ENCODE measurements at places on chromosomes 13 and 19.

GRCh38 chr13:29801737-29802305 is 48.6 kb downstream of the UBL3 start:
- no peak for DNase-seq

DNA sequence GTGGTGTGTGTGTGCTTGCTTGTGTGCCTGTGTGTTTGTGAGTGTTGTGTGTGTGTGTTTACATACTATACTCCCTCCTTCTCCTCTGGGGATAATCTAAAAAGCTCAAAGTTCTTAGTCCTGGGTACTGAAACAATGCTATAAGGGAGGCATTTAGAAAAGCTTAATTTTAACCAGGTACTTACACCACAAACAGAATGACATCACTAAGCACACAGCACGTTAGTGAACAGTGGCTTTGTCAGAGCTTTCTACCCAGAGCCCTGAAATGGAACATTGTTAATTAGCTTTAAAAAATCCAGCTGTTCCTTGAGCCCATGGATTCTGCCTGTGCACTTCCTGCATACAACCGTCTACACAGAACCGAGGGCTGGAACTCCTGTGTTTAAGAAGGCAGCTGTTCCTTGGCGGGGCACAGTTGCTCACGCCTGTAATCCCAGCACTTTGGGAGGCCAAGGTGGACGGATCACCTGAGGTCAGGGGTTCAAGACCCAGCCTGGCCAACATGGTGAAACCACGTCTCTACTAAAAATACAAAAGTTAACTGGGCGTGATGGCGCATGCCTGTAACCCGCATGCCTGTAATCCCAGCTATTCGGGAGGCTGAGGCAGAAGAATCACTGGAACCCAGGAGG is 69.6 kb upstream of the RNF113B start:
- no peak for DNase-seq

DNA sequence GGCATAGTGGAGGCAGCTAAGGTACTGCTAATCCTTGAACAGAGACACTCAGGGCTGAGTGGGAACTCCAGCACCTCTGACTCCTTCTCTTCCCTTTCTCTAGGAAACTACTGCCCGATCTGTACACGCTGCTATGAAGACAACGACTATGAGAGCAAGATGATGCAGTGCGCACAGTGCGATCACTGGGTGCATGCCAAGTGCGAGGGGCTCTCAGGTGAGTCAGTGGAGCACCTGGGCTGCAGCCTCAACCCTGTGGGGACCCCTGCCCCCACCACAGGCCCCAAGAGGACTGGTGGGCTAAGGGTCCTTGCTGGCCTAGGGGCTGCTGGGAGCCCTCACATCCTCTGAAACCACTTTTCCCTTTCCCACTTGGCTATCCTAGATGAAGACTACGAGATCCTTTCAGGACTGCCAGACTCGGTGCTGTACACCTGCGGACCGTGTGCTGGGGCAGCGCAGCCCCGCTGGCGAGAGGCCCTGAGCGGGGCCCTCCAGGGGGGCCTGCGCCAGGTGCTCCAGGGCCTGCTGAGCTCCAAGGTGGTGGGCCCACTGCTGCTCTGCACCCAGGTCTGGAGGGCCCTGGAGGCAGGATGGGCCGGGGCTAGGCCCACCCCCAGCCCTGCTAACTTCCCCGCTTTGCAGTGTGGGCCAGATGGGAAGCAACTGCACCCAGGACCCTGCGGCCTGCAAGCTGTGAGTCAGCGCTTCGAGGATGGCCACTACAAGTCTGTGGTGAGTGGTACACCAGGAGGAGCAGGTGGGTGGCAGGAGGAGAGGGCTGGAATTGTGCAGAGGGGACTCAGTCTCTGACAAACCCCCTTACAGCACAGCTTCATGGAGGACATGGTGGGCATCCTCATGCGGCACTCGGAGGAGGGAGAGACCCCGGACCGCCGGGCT is 9.5 kb downstream of the KMT2B start:
- no peak for DNase-seq

DNA sequence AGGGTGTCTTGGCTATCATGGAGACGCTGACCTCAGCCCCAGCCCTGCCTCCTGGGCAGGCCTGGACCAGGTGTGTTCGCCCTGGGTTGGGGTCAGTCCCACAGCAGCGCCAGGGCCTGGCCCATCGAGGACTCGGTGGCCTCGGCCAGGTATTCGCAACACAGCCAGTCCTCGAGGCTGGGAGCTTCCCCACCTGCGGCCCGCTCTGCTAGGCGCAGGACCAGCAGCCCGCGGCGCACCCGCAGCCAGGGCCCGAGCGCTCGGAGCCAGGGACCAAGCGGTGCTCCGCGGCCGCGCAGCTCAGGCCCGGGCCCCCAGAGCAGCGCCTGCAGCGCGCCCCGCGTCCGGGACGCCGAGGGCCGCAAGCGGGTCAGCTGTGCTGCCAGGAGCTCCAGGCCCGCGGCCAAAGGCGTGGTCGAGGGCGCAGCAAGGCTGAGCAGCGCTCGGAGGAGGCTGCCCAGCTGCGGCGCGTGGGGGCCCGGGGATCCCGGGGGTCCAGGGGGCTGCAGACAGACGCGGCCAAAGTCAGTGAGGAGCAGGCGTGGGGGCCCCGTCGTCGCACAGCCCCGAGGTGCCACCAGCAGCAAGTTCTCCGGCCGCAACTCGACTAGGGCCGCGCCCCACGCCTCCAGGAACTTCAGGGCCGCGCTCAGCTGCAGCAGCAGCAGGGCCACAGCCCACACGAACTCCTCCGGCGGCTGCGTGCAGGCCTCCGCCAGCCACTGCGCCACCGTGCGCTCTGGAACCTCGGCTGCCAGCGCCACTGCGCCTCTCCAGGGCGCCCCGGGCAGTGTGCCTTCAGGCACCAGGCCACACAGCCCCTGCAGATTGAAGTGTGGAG is 6.2 kb downstream of the PEAK3 start:
- DNase-seq, result no peak

- no peak for DNase-seq
These were observed 51.7 kb upstream of the EEF1AKMT1 start for GRCh38 chr13:20825477-20825875.

GRCh38 chr19:54691582-54692297 is 29.0 kb downstream of the LILRB4 start:
- no peak for DNase-seq

GRCh38 chr19:7371001-7371400 is 22.3 kb downstream of the ARHGEF18 start:
- DNase-seq, result no peak

DNA sequence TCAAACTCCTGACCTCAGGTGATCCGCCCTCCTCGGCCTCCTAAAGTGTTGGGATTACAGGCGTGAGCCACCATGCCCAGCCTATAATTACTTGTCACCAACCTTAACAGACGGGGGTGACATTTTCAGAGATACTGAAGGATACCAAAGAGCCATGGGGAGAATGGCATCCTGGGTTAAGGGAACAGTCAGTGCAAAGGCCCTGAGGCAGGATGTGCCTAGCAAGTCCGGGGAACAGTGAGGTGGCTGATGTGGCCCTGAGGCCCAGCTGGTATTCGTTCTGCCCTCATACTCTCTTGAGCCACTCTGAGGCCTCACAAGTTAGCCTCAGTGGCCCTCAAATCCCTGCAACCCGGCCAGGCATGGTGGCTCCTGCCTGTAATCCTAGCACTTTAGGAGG is 15.0 kb upstream of the ANGPTL8 start:
- DNase-seq, result no peak

DNA sequence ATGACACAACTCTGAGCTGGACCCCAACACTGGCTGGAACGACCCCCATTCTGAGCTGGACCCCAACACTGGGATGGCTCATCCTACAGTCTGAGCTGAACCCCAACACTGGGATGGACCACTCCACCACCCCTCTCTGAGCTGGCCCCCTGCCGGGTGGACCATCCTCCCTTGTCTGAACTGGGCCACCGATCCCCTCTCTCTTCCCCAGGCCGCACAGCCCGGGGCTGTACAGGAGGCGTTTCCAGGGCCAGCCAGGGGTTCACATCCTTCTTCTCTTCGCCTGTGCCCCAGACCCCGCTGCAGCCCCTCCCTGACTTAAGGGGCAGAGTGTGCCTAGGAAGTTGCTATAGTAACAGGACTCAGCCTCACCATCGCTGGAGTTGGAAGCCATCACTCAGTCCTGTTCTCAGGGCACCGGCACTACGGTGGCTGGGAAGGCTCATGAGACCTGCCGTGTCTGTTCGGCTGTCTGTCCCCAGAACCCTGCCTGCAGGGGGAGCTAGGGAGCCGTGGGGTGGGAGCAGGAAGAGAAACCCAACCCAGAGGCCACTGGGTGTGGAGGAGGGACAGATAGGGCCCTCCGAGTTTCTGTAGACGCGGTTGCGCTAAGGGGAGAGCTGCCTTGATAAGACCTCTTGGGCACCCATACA is 3.7 kb downstream of the PRKACA start:
- DNase-seq, result peak; percentile 78

DNA sequence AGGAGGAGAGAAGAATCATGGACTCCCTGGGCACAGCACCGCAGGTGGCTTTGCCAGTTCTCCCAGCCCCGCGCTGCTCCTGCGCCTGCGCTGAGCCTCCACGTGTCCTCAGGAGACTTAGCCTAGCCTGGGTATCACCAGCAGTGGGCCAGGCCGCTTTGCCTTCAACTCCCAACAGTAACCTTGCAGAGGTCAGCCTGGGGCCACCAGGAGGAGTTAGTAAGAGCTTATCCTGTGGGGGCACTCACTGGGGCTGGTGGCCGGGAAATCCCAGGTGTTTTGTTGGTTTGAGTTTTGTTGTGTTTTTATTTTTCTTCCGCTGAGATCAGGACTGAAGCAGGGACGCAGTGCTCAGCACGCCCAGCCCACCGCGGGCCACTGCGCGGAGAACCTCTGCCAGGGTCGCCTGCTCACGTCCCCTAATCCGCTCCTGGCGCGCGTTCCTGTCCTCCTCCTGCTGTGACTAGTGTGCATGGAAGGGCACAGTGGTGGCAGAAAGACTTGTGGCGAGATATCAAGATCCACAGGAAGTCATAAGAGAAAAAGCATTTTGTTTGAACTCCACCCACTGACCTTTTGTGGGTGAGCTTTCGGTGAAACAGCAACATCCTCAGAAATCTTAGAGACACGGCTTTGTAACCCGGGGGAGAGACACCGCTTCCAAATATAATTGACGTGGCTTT is 207.4 kb upstream of the RFC3 start:
- DNase-seq, result no peak

GRCh38 chr13:111093634-111094033 is 21.5 kb upstream of the ARHGEF7 start:
- DNase-seq, result no peak

- no peak for DNase-seq
These were observed 123.8 kb downstream of the STK24 start for GRCh38 chr13:98452851-98453843.

DNA sequence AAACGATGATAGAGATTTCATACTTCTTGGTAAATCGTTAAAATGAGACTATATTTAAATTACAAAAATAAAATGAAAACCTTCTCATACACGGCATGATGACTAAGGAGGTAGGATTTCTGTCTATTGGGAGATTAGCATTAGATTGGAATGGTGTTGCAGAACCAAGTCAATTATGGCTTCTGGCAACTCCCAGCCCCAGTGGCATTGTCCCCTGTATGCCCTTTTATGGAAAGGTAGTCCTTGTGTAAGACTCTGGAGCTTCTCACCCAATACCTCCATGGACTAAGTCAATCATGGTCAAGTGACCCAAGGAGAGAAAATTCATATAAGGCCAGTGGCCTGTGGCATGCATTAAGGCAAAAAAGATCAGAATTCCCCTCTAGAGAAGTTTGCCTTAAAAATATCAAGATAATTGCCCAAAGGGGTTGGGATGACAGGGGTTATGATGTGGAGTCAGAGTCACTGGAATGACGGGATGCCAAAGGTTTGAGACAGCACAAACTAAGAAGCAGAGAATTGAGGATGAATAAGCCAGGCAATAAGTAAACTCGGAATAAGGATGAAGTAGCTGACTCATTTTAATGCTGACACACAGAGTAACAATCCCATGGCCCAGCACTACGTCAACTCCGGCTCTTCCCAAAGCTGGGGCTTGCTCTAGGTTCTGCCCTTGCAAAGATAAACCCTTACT is 57.8 kb upstream of the POSTN start:
- DNase-seq, result no peak

- DNase-seq, result no peak
These were observed 41.9 kb upstream of the POSTN start for GRCh38 chr13:37640499-37640898.

DNA sequence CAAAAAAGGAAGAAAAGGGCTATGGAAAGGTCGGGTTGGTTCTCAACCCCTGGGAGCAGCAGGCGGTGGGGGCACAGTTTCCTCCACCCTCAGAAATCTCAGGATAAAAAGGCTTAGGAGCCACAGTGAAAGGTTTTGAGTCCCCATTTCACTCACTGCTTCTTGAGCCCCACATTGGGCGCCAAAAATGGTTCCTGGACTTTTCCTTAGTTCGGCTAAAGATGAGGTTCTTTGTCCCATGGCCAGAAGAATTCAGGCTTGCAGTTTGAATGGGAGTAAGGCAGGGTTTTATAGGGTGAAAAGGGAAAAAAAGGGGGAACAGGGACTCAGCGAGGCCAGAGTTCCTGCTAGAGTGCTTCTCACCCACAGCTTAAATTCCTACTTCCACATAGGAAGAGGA is 179.5 kb downstream of the GGACT start:
- no peak for DNase-seq

DNA sequence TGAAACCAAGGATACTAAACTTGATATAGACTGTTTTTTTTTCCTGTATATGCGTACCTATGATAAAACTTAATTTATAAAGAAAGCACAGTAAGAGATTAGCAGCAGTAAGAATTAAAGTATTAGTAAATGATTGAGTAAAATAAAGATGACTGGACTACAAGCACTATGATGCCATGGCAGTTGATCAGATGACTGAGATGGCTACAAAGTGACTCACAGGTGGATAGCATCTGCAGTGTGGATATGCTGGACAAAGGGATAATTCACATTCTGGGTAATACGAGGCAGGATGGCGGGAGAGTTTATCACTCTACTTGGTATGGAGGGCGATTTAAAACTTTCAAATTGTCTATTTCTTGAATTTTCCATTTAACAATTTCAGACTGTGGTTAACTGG is 11.8 kb downstream of the HTR2A start:
- no peak for DNase-seq

DNA sequence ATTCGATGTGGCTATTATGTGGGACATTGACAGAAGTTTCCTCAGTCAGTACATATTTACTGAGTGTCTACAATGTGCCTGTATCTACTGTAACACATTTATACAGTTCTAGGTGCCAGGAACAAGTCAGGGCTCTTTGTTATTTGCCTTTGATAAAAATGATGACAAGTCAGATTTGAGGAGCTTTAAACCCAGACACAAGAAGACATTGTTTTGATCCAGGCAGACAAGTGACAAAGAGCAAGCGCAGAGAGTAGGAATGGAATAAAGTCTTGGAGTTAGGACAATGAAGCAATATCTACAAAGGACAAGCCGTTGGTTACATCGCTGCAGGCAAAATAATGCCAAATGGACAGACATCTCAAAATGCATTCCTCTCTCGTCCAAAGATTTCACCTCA is 70.1 kb downstream of the ITGBL1 start:
- DNase-seq, result no peak

- DNase-seq, result no peak
These were observed 4.9 kb upstream of the POU4F1 start for GRCh38 chr13:78608252-78608687.
